Dermis microvascular lymphatic vessel endothelial cell (primary cell): ENCODE measurements at places on chromosomes 1 and 21. TPM values are rescaled to one million over a fixed set of nuclear protein-coding genes. Genes with fewer than 3 reads are reported as not detected.

KCNJ10 gene
- not detected in 2 replicates for total RNA-seq

LAD1 gene
- total RNA-seq: not detected in 2 replicates

DISC1 gene
- total RNA-seq: 4.5 and 6.2 TPM in 2 replicates

- no peak for DNase-seq
Observed at GRCh38 chr1:83857103-83857502, 141.8 kb downstream of the TTLL7 start.

GRCh38 chr21:43866659-43867331 is 1.8 kb downstream of the AGPAT3 start:
- DNase-seq: no peak

DNA sequence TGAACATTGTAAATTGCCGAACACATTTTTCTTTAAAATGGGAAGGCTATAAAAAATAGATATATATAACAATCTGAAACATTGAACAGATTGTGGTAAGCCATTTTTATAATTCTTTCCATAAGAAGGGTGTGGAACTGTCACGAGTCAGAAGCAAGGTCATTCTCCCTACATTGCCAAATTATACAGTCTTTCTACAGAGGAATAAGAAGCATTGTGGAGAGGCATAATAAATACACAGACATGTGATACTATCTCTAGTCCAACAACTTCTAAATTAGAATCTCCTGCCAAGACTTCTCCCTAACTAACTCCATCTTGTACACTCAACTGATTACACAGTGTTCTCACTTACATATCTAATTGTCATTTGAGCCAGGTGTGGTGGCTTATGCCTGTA is 227.9 kb downstream of the CENPF start:
- no peak for DNase-seq

DNA sequence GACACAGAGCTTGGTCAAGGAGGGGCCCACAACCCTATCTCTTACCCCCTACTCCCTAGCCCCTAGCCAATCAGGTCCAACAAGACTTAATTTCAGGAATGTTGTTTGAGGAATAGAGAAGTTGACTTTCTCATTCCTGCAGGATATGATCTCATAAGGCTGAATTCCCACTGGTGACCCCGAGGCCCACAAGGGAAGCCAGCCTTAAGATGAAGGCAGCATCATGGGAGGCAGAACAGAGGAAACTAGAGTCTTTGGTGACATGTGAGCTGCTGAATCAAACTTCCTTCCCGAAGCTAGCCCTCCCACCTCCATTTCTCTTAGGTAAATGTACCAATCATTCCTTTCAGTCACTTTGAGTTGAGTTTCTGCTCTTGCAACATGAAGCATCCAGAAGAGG is 9.1 kb upstream of the PDIK1L start:
- DNase-seq: no peak

GRCh38 chr21:39705849-39706248 is 39.1 kb upstream of the IGSF5 start:
- DNase-seq: no peak

- no peak for DNase-seq
Observed at GRCh38 chr1:159751031-159751430, 29.7 kb upstream of the DUSP23 start.

- DNase-seq: peak; percentile 2
Observed at GRCh38 chr1:176515310-176515709, 52.3 kb downstream of the PAPPA2 start.

- DNase-seq: no peak
Observed at GRCh38 chr1:23274134-23274505, 56.8 kb upstream of the HTR1D start.
